Right renal pelvis (tissue), 4 donors: ENCODE measurements at places on chromosomes 5 and 9. TPM values are rescaled to one million over a fixed set of nuclear protein-coding genes. Genes with fewer than 3 reads are reported as not detected.

ABLIM3 gene
- polyA plus RNA-seq = 1.0 TPM

MSX2 gene
- 0.35 TPM for polyA plus RNA-seq

ZNF462 gene
- polyA plus RNA-seq = 21.5 TPM

CATSPER3 gene
- 1.5 TPM for polyA plus RNA-seq

ENTPD2 gene
- 3.9 TPM for polyA plus RNA-seq

NUDT2 gene
- 21.7 TPM for polyA plus RNA-seq

CD14 gene
- polyA plus RNA-seq = 8.9 TPM

ELAVL2 gene
- polyA plus RNA-seq = 4.6 TPM

TPPP gene
- 6.2 TPM for polyA plus RNA-seq

WNK2 gene
- polyA plus RNA-seq = 23.8 TPM

DNA sequence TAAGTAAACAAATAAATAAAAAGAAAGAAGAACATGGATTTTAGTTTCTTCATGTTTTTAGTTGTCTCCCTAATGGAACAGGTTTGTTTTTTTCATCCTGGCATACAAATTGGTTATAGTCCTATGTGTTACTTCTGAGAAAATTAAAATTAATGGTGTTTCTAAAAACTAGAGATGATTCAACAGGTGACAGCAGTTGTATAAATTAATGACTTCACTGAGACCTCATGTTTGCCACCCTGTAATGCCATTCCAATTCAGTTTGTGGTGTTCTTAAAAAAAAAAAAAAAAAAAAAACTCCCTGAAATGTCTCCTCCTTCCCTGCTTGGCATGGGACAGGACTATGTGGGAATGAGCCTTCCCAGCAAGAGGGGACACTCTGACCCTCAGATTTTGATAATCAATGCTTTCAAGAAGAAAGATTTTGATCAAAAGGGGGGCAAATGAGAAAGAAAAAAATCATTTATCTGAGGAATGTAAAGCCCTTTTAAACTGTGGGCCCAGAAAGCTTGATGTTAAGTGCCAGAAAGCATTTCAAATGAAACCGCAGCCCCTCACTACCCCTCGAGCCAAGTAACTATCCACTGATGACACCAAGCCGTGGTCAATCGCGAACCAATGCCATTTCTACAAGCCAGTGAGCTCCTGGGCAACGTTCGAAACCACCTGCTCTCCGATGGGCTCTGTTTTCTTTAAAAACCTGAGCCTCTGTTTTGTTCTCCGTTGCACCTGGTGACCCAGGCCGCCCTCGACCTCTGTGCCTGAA, 941 bp downstream of the EXD3 start:
- DNase-seq = no peak

GRCh38 chr5:173679909-173680630, 63.6 kb upstream of the BOD1 start:
- DNase-seq = no peak

- no peak for DNase-seq
These were observed 3.6 kb downstream of the RPS23 start for GRCh38 chr5:82274343-82275211.

- peak; percentile 8 for DNase-seq
These were observed 784.6 kb upstream of the NUDT12 start for GRCh38 chr5:104347119-104347708.

- no peak for DNase-seq
These were observed 85.1 kb downstream of the AMBP start for GRCh38 chr9:113992994-113993393.

GRCh38 chr9:37148181-37148580, 27.8 kb downstream of the ZCCHC7 start:
- no peak for DNase-seq

DNA sequence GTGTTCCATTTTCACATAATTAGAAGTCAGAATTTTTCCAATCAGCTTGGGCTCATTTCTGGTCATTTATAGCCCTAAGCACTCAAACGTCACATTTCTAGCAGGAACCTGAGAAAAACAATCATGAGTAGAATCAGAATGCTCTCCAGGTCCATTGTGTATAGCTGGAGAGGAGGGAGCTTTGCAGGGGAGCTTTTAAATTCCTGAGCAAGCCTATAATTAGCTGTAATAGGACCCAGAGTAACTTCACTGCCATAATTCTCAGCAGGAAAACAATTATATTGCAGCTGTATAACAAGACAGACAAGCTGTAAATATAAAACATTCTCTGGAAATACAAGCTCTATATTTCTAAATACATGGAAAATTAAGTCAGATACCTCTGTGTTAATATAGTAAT, 637.6 kb upstream of the SGCD start:
- DNase-seq = no peak

DNA sequence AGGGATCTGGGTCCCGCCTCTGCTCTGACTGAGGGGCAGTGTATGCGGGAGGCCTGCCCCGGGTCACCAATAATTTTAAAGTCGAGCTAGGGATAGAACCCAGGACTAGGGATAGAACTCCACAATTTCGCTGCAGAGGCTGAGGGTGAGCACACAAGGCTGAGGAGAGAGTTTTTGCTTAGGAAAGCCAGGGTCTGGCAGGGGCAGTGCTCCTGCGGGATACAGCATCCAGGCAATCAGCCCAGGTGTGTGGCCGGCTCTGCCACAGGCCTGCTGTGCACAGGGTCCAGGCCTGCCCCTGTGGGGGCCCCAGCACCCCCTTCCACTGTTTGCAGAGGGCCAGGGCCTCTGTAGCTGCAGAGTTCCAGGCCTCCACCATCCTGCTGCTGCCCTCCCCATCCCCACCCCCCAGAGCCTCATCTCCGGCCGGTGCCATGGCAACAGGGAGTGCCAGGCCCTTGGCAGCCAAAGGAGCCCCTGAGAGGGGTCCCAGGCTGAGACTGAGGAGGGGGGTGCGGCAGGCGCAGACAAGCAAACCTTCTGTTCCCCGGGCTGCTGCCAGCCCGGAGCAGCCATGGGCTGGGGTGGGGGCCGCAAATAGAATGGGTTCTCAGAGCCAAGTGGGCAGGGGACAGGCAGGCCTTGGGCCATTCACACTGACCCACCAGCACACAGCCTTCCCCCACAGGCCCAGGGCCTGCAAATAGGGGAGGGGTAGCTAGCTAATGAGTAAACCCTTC, 8.6 kb downstream of the PDGFRB start:
- no peak for DNase-seq

GRCh38 chr5:26034813-26035212, 1003.6 kb downstream of the CDH9 start:
- no peak for DNase-seq

- DNase-seq = no peak
These were observed 20.8 kb downstream of the AGXT2 start for GRCh38 chr5:35026941-35027340.

- no peak for DNase-seq
These were observed 123.6 kb downstream of the ELAVL2 start for GRCh38 chr9:23702311-23702922.

GRCh38 chr5:137666901-137667300, 69.0 kb downstream of the KLHL3 start:
- DNase-seq = no peak

DNA sequence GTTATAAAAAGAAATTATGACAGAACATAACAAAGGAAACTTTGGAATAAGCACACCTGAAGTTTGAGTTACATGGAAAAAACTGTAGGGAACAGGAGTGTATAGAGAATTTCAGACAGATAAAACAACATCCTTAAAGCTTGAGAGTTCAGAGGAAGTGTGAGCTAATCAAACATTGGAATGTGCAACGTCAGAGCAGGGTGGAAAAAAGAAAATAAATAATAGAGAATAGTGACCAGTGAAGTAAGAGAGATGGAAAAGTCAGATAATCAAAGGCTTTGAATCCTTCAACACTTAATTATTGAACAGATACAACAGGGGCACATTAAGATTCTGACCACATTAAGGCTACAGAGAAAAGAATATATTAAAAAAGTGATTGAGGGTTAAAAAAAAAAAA, 128.5 kb upstream of the CDH10 start:
- no peak for DNase-seq

DNA sequence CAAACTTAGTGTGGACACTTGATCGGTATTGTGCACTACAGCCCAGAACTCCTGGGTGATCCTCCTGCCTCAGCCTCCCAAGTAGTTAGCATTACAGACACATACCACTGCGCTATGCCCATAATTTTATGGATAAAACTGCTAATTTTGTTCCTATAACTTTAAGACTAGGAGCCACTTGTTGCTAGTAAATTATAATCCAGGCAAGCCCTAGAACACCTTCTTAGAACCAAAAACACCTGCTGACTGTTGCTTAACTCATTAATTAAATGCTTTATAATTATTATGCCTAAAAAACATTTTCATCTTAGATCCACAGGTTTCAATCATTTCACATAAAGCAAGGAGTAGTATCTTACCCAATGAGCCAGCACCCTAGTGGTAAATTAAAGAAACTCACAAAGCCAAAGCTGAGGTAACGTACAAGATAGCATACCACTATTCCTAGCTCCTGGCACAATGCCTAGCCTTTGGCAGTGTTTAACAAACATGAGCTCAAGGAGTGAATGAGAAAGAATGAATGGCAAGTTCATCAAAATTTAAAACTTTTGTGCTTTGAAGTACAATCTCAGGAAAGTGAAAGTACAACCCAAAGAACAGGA, 5.4 kb downstream of the MRPS27 start:
- no peak for DNase-seq

DNA sequence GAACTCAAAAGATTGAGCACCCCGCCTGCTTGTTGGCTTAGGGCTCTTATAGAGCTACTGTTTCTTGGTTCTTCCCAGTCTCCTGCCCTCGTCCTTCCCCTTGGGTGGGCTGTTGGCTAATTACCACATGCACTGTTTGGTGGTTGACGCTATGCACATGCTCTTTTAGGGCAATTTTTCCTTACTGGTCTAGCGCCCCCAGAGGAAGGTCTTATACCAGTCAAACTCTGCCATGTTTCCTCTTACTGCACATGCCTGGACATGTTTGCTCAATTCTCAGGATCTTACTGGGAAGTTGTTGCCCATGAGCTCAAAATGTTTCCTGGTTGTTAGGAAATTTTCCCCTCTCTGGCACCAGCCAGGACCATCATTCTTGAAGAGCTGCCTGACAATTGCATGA, 101.9 kb downstream of the SLC28A3 start:
- DNase-seq = no peak

DNA sequence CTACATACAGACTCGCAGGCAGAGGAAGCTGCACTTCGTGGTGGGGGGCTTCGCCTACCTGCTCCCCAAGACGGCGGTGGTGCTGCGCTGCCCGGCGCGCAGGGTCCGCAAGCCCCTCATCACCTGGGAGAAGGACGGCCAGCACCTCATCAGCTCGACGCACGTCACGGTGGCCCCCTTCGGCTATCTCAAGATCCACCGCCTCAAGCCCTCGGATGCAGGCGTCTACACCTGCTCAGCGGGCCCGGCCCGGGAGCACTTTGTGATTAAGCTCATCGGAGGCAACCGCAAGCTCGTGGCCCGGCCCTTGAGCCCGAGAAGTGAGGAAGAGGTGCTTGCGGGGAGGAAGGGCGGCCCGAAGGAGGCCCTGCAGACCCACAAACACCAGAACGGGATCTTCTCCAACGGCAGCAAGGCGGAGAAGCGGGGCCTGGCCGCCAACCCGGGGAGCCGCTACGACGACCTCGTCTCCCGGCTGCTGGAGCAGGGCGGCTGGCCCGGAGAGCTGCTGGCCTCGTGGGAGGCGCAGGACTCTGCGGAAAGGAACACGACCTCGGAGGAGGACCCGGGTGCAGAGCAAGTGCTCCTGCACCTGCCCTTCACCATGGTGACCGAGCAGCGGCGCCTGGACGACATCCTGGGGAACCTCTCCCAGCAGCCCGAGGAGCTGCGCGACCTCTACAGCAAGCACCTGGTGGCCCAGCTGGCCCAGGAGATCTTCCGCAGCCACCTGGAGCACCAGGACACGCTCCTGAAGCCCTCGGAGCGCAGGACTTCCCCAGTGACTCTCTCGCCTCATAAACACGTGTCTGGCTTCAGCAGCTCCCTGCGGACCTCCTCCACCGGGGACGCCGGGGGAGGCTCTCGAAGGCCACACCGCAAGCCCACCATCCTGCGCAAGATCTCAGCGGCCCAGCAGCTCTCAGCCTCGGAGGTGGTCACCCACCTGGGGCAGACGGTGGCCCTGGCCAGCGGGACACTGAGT, 255.9 kb downstream of the SAXO1 start:
- DNase-seq = no peak
